Stimulated activated CD8-positive, alpha-beta memory T cell treated with anti-CD3 and anti-CD28 coated beads, Interleukin-4, amount 100 ng/mL, for 1 hour (primary cell): ENCODE measurements at places on chromosomes 2 and 18.
A peak's percentile ranks its signal among the peaks of the same experiment; 100 is the strongest.

DNA sequence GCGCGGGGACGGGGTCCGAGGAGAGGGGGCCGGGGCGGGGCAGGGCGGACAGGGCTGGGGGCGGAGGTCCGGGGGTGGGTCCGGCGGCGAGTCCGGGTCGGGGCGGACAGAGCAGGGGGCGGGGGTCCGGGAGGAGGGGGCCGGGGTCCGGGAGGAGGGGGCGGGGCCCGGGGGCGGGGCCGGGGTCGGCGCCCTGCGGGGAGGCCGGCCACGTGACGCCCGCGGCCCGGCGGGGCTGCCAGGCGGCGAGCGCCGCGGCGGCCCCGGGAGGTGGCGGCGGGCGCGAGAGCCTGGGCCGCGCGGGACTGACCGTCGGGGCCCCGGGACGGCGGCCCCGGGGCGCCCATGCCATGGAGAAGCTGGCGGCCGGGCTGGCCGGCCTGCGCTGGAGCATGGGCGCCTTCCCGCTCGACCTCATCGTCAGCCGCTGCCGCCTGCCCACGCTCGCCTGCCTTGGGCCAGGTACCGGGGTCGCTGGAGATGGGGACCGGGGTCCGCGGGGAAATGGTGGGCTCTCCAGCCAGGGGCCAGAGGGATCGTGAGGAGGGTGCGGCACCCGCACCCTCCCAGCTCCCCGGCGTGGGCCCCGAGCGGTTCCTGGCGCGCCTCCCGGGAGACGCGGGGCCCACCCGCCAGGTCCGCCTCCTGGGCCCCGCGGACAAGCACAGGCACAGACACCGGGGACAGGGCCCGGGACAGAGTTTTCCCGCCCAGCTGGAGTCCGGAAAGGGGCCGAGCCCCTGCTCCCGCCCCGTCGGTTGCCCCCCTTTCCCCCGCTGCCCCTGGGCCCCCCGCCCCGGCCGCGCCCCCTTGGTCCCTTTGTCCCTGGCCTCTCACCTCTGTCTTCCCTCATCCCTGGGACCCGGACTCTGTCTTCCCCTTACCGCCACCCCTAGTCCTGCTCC is at the start of gene GAREM2:
Gene GAREM2, plus strand, starts transcription at position 218 of the 905 bp plus-strand sequence. Its CDS starts 133 bp downstream, at position 351.
- no peak for DNase-seq

GRCh38 chr2:200649724-200650123 is 63.9 kb downstream of the AOX1 start:
- no peak for DNase-seq

DNA sequence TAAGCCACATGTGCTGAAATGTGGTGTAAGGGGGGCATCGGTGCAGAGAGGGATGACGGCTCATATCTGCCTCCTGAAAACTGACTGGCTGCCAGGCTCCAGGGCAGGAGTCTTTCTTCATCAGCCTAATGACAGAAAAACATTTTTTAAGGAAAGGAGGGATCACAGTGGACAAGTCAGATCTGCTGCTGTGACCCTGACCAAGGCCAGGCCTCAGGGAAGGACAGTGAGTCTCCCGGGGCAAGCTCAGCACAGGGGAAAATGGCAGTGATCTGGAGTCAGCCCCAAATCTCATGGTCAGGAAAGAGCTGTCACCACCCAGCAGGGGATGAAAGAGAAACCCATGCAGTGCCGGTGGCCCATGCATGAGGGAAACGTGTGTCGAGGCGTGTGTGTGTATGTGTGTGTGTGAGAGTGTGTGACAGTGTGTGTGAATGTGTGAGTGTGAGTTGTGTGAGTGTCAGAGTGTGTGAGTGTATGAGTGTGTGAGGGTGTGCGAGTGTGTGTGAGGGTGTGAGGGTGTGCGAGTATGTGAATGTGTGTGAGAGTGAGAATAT is 134.5 kb downstream of the INHBB start:
- no peak for DNase-seq

DNA sequence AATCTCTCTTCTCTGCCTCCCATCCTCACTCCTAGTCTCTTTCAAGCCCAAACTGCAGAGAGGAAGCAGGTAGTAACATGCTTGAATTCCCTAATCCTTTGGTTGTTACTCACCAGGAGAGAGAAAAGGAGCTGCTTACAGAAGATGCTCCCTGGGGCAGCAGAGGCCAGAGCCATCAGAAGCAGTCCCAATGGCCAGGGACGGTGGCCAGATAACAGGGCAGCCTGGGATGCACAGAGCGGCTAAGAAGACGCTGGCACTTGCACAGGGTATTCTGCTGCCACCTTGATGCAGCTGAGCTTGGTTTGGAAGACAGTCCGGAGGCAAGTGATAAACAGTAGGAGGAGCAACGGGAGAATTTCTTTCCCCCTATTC is 250 bp downstream of the DSC1 start:
- DNase-seq: no peak

GRCh38 chr2:127355407-127356008 is 32.3 kb downstream of the MAP3K2 start:
- peak; percentile 5 for DNase-seq

DNA sequence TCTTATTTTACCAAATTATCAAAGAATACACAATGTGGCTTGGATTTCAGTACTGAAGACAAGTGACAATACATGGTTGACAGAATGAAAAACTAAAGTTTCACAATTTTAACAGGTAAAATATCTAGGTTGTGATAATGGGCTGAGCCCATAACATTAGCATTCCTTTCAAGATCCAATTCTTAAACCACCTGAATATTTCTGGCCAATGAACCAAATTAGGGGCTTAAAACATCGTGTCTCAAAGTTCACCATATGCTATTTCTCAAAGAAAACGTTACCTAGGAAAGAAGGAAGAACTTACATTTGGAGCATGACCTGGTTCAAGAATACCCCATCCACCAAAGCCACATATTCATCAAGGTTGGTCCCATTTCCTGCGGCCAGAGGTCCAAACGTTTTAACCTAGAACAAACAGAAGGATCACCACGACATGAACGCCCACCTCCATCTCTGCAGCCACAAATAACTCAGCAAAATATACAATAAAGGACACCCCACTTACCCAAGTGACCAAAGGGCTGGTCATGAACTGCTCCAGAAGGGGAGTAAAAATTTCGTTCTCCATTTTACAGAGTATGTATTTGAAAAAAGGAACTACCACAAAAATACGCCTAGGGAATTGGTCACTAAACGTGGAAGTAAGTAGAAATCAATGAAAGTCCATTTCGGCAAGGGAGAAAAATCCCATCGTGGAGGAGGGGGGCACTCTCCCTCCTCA is 984 bp downstream of the CCDC88A start:
- DNase-seq: no peak

DNA sequence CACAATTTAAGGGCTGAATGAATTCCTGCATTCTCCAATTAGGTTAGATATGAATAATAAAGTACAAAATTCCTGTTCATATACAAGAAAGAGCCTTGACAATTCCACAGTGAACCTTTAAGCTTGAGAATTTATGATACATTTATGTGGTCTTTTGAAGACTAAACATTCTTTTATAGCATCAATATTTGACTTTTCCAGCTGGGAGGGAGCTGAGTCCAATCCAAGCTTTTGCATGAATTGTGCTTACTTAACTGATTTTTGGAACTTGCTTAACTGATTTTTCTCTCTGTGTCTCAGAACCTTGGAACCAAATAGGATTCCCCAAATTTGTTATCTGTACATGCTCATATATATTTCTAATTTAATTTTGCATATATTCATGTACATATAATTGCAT is 388.0 kb downstream of the TRIB2 start:
- no peak for DNase-seq

- no peak for DNase-seq
Observed at GRCh38 chr18:11500153-11501122, 109.0 kb upstream of the SLC35G4 start.

GRCh38 chr2:46335391-46336282 is 38.4 kb downstream of the EPAS1 start:
- no peak for DNase-seq

DNA sequence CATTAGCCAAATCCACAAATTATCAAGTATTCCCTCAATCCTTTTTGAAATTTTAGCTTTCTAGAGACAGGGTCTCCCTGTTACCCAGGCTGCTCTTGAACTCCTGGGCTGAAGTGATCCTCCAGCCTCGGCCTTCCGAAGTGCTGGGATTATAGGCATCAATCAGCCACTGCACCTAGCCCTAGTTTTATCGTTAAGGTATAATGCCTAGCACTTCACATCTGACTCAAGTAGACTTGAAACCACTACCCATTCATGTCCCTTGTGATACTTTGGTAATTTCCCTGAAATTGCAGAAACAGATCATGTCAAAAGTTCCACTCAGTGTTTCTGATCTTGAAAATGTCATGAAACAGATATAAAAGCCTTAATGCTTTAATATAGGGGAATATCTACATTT is 26.3 kb downstream of the MEX3C start:
- no peak for DNase-seq

DNA sequence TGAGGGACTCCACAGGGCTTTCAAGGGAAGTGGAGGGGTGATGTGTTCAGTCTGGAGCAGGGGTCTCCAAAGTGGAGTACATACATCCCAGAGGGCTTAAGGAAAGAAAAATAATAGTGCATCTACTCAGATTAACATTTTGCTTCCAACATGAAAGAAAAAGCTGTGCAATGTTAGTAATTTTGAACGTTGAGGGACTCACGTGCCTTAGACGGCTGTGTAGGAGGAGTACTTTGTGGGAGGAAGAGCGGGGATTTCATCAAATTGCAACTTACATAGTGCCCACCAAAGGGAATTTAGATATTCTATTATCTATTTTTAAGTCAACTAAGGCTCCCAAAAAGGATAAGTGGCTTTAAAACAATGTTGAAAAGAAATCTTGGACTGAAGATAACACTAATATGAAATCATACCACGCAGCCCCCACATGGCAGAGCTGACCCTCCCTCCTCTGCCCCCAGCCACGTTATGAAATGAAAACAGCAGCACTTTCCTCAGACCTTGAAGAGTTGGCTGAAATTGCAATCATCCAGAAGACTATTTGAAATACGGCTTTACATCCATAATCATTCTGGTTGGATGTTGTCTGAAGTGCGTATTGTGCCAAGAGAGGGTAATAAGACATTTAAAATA is 42.9 kb downstream of the MEX3C start:
- DNase-seq: no peak

- no peak for DNase-seq
Observed at GRCh38 chr18:64806691-64807090, 657.8 kb upstream of the LINC00305 start.

GRCh38 chr2:239535413-239536144 is 134.8 kb upstream of the HDAC4 start:
- DNase-seq: no peak

GRCh38 chr2:37563375-37564015 is 107.9 kb downstream of the CDC42EP3 start:
- DNase-seq: no peak

GRCh38 chr2:137771064-137771463 is 193.2 kb upstream of the HNMT start:
- no peak for DNase-seq

DNA sequence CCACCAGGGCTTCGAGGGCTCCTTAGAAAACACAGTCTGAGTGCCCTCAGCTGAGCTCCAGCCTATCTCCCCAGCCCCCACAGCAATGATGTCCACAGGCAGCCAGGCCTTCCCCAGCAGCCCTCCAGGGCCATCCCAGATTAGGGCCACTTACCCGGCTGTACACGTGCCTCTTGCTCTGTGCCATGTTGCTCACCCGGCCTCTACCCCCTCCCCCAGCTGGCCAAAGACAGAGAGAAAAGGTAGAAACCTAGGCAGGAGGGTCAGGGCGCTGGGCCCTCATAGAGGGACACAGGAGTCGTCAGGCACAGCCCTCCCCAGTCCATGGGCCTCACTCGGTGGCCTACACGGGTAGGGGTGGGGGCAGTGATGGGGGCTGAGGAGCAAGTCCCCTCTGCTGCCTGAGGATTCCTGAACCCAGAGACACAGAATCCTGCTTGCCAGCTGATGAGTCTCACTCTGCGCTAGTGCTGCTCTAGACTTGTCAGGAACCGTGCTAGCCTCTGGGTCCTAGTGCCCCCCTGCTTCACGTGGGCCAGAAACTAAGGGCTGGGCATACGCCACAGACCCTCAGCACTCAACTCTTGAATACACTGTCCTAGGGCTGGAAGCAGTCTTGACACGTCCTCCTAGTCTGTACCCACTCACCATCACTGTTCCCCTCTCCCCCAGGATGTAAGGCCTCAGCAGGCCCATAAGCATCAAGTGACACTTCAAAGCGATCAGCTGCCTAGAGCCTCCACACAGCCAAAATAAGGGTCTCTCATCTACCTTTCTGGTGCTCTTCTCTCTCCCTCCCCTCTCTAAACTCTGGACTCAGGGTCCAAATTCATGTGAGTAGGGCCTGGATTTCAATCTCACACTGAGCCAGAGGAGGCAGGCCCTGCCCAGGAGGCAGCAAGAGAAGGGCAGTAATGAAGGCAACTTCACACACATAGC is at the start of gene DCTN1:
Gene DCTN1, minus strand, starts transcription at position 461 of the 939 bp plus-strand sequence. Its CDS starts 274 bp downstream, at position 187.
- DNase-seq: no peak

GRCh38 chr2:166293984-166294383 is 81.8 kb downstream of the SCN9A start:
- DNase-seq: no peak

- no peak for DNase-seq
Observed at GRCh38 chr18:34189656-34190435, 34.9 kb downstream of the NOL4 start.

DNA sequence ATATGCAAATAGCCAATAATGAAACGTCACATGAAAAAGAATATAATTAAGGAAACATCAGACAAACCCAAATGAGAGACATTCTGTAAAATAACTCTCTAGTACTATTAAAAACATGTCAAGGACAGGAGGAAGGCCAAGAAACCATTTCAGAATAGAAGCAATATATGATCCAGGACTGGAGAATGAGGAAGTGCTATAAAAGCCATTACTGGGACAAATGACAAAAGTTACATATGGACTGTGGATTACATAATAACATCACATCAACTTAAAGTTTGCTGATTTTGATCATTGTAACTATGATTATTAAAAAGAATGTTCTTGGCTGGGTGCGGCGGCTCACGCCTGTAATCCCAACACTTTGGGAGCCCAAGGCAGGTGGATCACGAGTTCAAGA is 81.3 kb downstream of the CRACDL start:
- DNase-seq: no peak

DNA sequence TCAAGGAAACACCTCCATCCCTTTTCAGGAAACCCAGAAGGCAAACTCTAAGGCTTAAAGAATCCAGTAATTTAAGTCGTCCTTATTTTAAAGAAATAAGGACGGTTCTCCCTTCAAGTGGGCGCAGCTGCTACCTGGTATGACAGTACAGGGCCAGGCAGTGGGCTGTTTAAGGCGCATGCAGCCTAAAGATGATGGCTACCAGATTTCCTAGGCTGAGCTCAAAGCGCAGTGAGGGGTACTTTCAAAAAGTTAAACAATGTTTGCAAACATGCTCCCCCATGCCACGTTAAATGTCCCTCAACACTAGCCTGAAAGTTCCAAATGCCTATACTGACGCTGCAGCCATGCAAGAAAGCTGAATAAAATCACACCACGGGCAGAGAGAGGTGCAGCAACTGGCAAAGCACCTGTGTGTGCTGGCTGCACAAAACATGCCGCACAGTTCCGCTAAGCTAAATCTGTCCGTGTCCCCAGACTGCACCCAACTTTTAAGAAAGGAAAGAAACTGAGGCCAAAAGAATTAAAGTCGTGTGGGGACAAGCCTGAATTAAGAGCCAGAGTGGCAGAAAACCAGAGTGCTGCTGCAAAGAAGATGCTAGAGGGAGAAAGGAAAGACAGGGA is 583 bp downstream of the HIBCH start:
- DNase-seq: no peak
